Progenitor cell of endocrine pancreas (in vitro differentiated cells): ENCODE measurements at places on chromosomes 3 and 15.

DNA sequence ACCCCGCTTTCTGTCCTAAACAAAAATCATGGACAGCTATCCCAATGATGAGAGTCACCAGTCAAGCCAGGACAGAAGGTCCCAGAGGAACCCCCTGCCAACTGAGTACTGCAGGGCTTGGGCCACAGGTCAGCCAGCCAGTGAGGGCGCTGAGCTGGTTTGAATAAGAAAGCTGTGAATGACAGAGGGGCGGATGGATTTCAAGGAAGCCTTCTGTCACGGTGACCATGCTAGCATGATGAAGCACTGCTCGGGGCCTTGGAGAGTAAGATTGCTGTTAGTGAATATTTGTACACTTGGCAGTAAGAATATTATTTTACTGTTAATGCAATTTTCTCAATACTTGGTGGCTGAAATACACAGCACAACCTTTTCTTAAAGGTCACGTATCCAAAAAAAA, 734.0 kb upstream of the NR2F2 start:
- no peaks in the 10 kb centered on the region for H3K36me3 ChIP-seq
- no peak overlapping the region for H3K4me3 ChIP-seq
- no peaks in the 10 kb centered on the region for H3K4me1 ChIP-seq
- DNase-seq: no peak

GRCh38 chr3:82055792-82056191, 294.3 kb upstream of the GBE1 start:
- no peaks in the 10 kb centered on the region for H3K36me3 ChIP-seq
- no peak overlapping the region for H3K27ac ChIP-seq
- H3K27me3 ChIP-seq: no peaks in the 10 kb centered on the region

DNA sequence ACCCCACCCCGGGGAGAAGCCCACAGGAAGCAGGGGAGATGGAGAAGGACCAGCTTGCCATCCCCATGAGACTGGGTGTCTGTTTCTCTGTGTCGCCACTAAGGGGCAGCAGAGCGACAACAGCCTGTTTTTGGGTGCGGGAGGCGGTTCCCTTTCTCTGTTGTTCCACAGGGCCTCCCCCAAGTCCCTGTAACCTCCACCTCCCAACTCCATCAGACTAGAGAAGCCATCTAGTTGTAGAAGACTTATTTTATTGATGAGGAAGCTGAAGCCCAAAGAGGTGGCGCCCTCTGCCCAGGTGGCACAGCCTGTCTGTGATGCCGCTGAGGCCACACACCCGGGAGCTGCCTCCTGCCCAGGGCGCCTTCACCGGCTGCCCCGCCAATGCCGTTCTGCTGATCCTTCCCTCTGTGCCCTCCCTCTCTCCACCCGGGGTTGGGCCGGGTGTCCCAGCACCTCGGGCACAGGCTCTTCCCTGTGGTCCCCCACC, 3.9 kb upstream of the CCDC9B start:
- H3K27me3 ChIP-seq: peaks cover 11% of the 10 kb centered on the region
- peaks cover 3% of the 10 kb centered on the region for H3K4me1 ChIP-seq
- no peak for DNase-seq
- no peak overlapping the region for H3K4me3 ChIP-seq
- no peaks in the 10 kb centered on the region for H3K36me3 ChIP-seq

- no peak for DNase-seq
- no peaks in the 10 kb centered on the region for H3K4me1 ChIP-seq
- H3K27ac ChIP-seq: no peak overlapping the region
- H3K27me3 ChIP-seq: no peaks in the 10 kb centered on the region
- H3K4me3 ChIP-seq: no peak overlapping the region
Observed at GRCh38 chr15:67184208-67184925, 70.1 kb downstream of the AAGAB start.
